ENCODE measurements at places on chromosomes 2 and 18. TPM values are rescaled to one million over a fixed set of nuclear protein-coding genes. Genes with fewer than 3 reads are reported as not detected.

Gene NGEF
- polyA plus RNA-seq: not detected

Gene CYP26B1
- 0.40 TPM for polyA plus RNA-seq

Gene SERPINB13
- 2.7 TPM for polyA plus RNA-seq

Gene MYO5B
- 5.3 TPM for polyA plus RNA-seq

Gene CD8B2
- not detected for polyA plus RNA-seq

Gene ANO7
- polyA plus RNA-seq: 0.62 TPM

Gene MARCO
- 0.22 TPM for polyA plus RNA-seq

Gene GAL3ST2
- not detected for polyA plus RNA-seq

Gene PLCL1
- not detected for polyA plus RNA-seq

Gene PROKR1
- polyA plus RNA-seq: not detected

Gene TTC27
- polyA plus RNA-seq: 15.8 TPM

Gene CTIF
- 20.8 TPM for polyA plus RNA-seq

Gene ADRA2B
- polyA plus RNA-seq: 0.04 TPM

Gene CEBPZ
- polyA plus RNA-seq: 56.3 TPM

Gene ACTG2
- 0.16 TPM for polyA plus RNA-seq

Gene REG3A
- polyA plus RNA-seq: not detected

Gene RAX
- polyA plus RNA-seq: not detected

Gene TXNDC2
- polyA plus RNA-seq: 0.02 TPM

Gene HOXD3
- 0.23 TPM for polyA plus RNA-seq

Gene C1QL2
- not detected for polyA plus RNA-seq

Gene THSD7B
- polyA plus RNA-seq: 0.01 TPM

Gene NT5DC4
- not detected for polyA plus RNA-seq

Gene VAMP8
- polyA plus RNA-seq: 286 TPM

Gene C2orf92
- polyA plus RNA-seq: 0.24 TPM

Gene DTNA
- 0.19 TPM for polyA plus RNA-seq

Gene GKN2
- not detected for polyA plus RNA-seq

Gene FOXD4L1
- 0.02 TPM for polyA plus RNA-seq

Gene ST8SIA3
- polyA plus RNA-seq: not detected

Gene PRSS56
- polyA plus RNA-seq: not detected

Gene BCL11A
- 5.3 TPM for polyA plus RNA-seq

Gene ANKRD29
- 5.4 TPM for polyA plus RNA-seq

Gene TAF4B
- polyA plus RNA-seq: 1.8 TPM

Gene DNAH7
- polyA plus RNA-seq: 0.06 TPM

Gene CAPN14
- 0.12 TPM for polyA plus RNA-seq

Gene MPP4
- 0.31 TPM for polyA plus RNA-seq

Gene NDUFV2
- 164 TPM for polyA plus RNA-seq

Gene KCNG3
- polyA plus RNA-seq: not detected

Gene TFCP2L1
- 3.5 TPM for polyA plus RNA-seq

Gene SLC9A4
- polyA plus RNA-seq: not detected

Gene UPP2
- polyA plus RNA-seq: not detected

Gene SERPINB11
- not detected for polyA plus RNA-seq

Gene RTP5
- not detected for polyA plus RNA-seq

Gene DAPL1
- 0.56 TPM for polyA plus RNA-seq

Gene GPR17
- polyA plus RNA-seq: not detected

Gene PTH2R
- not detected for polyA plus RNA-seq

Gene TRIM43
- not detected for polyA plus RNA-seq

Gene HPCAL1
- polyA plus RNA-seq: 42.7 TPM

Gene APLF
- 1.6 TPM for polyA plus RNA-seq

Gene STARD6
- polyA plus RNA-seq: not detected

Gene PROC
- 0.18 TPM for polyA plus RNA-seq

Gene CLEC4F
- not detected for polyA plus RNA-seq

Gene SCYGR8
- polyA plus RNA-seq: not detected

Gene CCL20
- 0.60 TPM for polyA plus RNA-seq

Gene KCNK3
- polyA plus RNA-seq: not detected

Gene SRD5A2
- not detected for polyA plus RNA-seq

Gene DNER
- polyA plus RNA-seq: 1.1 TPM

Gene EIF5B
- 73.4 TPM for polyA plus RNA-seq

Gene TRPM8
- polyA plus RNA-seq: 0.19 TPM

All from foreskin keratinocyte (primary cell).